ENCODE measurements at places on chromosomes 13 and 19.

GRCh38 chr19:57099199-57099661 is 20.6 kb upstream of the USP29 start:
- DNase-seq, result peak; percentile 28

- DNase-seq, result no peak
Measured at GRCh38 chr13:76329004-76329403, 557.2 kb downstream of the KCTD12 start.

GRCh38 chr19:36772311-36773222 is at the start of gene ZNF850:
TSS of gene ZNF850 (minus strand) at chr19:36772807. CDS start at chr19:36762606, 10,201 bp downstream.
- peak; percentile 90 for DNase-seq

DNA sequence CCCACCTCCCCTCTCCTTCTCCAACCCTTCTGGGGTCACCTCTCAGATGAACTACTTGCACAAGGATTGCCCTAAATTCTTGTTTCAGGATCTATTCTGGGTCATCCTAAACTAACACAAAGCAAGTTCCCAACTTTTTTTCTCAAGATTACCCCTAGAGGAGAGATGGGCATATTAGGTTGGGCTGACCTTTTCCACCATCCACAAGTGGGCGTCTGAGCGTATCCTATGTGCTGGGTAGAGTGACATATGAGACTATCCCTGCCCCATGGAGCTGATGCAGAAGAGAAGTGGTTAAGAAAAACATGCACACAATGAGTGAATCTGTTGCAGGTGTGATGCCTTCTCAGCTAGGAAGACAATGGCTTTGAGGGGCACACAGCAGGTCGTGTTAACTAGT is 132.7 kb downstream of the CACNA1A start:
- DNase-seq, result no peak

- DNase-seq, result no peak
Measured at GRCh38 chr19:32631381-32631780, 43.6 kb downstream of the ANKRD27 start.

- DNase-seq, result no peak
Measured at GRCh38 chr13:99196466-99197116, 4.1 kb upstream of the UBAC2 start.

DNA sequence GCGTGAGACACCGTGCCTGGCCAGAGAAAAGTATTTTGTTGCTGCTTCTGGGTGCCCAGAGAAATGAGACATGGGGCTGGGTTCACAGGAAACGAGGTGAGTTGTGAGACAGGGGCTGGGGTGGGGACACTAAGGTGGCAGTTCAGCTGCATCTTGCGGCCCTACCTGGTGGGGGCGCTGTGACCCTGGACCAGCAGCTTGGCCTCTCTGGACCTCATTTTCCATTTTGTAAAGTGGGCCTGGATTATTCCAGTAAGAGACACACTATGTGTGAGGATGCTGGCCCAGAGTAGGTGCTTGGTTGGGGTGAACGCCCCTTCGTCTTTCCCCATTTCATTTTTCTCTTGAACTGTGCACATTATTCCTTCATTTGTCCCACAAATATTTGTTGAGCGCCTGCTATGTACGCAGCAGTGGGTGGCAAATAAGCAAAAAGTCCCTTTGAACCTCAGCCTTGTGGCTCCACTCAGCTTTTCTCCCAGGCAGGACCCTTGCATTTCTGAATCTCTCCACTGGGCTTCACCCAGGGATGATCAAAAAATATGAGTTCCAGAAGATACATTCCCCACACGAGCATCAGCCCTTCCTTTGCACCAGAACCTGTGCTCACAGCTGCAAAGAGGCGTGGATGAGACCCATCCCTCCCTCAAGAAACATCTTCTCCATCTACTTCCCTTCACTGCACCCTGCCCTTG is 26.6 kb upstream of the OR10H1 start:
- no peak for DNase-seq

GRCh38 chr13:51643882-51644281 is 59.6 kb downstream of the WDFY2 start:
- no peak for DNase-seq

GRCh38 chr13:49112782-49113525 is 107.2 kb upstream of the MLNR start:
- no peak for DNase-seq

GRCh38 chr19:46346821-46347571 is at the start of gene PPP5C:
TSS of gene PPP5C (plus strand) at chr19:46347087. CDS start at chr19:46347097, 10 bp downstream.
- DNase-seq, result peak; percentile 93

GRCh38 chr19:34246340-34246739 is 8.0 kb upstream of the GARRE1 start:
- DNase-seq, result no peak

DNA sequence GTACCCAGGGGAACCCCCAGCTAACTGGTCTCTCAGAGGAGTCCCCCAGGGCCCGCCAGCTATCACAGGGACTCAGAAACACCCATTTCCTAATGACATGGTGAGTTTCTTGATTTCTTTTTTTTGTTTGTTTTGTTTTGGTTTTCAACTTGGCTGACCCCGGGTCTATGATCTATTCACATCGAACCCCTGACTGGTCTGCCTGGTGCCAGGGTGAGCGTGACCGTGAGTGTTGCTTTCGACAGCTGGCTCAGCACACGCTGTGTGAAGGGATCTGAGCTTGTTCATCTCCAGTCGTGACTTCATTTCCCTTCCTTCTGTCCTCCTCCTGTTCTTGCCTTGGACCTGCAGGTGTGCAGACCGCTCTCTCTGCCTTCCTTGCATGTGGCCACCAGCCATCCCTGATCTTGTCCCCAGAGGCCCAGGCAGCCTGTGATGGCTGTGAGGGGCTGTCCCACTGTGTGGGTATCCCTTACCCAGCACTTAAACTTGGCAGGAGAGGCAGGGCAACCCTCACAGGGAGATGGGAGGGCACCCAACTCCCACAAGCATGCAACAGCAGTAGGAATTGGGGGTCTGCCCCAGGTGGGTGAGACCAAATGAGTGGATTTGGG is 26.2 kb downstream of the TMEM161A start:
- DNase-seq, result no peak

GRCh38 chr13:79723519-79724024 is 242.6 kb downstream of the NDFIP2 start:
- no peak for DNase-seq

DNA sequence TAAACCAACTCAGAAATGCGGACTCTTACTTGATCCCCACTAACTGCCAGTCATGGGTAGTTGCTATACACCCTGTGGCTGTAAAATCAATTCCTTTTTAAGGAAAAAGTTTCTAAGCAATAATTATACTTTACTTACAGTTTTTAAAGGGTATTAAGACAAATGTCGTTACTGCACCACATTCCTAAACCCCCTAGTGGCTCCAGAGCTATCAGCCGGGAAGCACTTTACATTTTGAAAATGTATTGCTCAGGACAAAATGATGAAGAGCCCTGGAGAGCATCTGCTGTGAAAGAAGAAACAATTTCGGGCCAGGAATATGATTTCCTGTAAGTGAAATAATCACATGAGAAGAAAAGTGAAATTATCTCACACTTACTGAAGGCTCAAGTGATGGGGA is 36.7 kb downstream of the DCLK1 start:
- no peak for DNase-seq

- no peak for DNase-seq
Measured at GRCh38 chr13:32135056-32135390, 103.4 kb downstream of the FRY start.

GRCh38 chr19:11265177-11265784 is 3.0 kb upstream of the DOCK6 start:
- no peak for DNase-seq

DNA sequence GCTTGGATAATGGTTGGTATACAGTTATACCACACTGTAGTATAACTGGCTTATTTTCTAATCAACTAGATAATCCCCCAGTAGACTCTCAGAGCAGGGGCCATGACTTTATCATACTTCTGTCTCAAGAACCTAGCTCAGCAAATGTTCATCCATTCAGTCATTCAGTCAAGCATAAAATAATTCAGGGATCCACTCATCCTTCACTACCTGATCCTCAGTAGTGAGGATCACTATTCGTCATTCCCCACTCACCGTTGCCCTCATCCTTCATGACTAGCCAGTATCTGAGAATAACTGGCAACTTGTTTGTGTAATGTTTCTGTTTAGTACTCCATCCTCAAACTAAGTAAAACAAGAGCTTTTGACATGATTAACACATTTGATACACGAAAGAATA is 77.6 kb downstream of the TSC22D1 start:
- DNase-seq, result no peak

DNA sequence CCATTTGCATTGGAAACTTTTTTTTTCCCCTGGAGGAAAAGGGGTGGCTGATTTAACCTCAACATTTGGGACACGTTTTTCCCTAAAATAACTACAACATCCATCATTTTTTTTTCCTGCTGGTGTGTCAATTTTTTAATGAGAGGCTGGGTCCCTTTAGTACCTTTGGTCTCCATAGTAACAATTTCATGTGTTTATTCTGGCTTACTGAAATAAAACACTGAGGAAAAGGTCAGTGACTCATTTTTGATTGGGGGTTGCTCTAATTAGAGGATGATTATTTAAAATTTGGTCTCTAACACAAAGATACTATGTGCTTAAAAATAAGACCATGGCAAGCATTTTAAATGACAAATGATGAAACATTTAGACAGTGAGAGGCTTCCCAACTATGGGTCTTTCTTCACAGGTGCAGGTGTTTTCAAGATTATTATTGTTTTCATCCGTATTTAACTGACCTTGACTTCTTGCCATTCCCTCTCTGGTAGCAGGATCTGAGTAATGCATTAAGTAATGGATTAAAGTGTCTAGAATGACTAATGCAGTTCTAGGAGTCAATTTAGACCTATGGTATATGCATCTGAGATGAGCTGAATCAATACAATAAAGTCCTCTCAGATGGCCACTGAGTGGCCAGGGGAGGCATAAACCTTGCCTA is 406.4 kb downstream of the KCNRG start:
- DNase-seq, result no peak

Data from KG1 (cell line).